Activated CD8-positive, alpha-beta T cell treated with anti-CD3 and anti-CD28 coated beads, Interleukin-2, amount 10 ng/mL, durations not matched to agents 7 days and 5 days (primary cell): ENCODE measurements at places on chromosomes 7 and 10. TPM values are rescaled to one million over a fixed set of nuclear protein-coding genes. Genes with fewer than 3 reads are reported as not detected.

The FXYD4 gene
- total RNA-seq, result not detected

The CPA2 gene
- total RNA-seq, result not detected

The NT5C3A gene
- 45.8 TPM for total RNA-seq

- H3K36me3 ChIP-seq, result peaks cover 48% of the 10 kb centered on the region
- H3K27me3 ChIP-seq, result no peaks in the 10 kb centered on the region
- H3K27ac ChIP-seq, result no peak overlapping the region
- DNase-seq, result no peak
- H3K4me3 ChIP-seq, result no peak overlapping the region
Observed at GRCh38 chr7:127751490-127752448, 99.8 kb downstream of the SND1 start.

- H3K27me3 ChIP-seq, result no peaks in the 10 kb centered on the region
- H3K36me3 ChIP-seq, result no peaks in the 10 kb centered on the region
- no peak overlapping the region for H3K27ac ChIP-seq
- no peaks in the 10 kb centered on the region for H3K4me1 ChIP-seq
Observed at GRCh38 chr7:11956991-11957390, 125.0 kb upstream of the THSD7A start.

GRCh38 chr10:114359953-114360345 is 44.4 kb downstream of the AFAP1L2 start:
- H3K4me3 ChIP-seq, result no peak overlapping the region
- H3K36me3 ChIP-seq, result no peaks in the 10 kb centered on the region
- peaks cover 12% of the 10 kb centered on the region for H3K27me3 ChIP-seq

DNA sequence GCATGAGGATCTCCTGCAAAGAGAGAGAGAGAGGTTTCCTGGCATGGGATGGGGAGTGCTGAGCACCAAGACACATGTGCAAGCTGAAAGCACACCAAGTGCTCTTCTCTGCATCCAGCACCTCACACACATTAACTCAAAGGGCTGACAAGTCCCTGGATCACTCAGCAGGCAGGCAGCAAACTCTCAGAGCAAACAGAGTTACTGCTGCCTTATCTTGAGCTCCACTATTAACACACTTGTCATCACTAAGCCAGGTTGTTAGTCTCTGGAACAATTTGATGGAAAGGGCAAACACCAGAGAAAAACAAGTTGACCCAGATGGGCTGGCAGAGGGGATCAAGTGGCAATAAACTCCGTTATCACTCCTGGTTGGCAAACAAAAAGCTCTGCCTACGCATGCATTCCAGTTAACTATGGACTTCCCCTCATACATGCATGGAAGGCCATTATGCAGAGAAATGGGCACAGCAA is 349.9 kb downstream of the KCNMA1 start:
- DNase-seq, result no peak
- H3K27ac ChIP-seq, result no peak overlapping the region
- H3K27me3 ChIP-seq, result peaks cover 37% of the 10 kb centered on the region
